ENCODE measurements at places on chromosomes 7 and 10. TPM values are rescaled to one million over a fixed set of nuclear protein-coding genes. Genes with fewer than 3 reads are reported as not detected.
A peak's percentile ranks its signal among the peaks of the same experiment; 100 is the strongest.

DNA sequence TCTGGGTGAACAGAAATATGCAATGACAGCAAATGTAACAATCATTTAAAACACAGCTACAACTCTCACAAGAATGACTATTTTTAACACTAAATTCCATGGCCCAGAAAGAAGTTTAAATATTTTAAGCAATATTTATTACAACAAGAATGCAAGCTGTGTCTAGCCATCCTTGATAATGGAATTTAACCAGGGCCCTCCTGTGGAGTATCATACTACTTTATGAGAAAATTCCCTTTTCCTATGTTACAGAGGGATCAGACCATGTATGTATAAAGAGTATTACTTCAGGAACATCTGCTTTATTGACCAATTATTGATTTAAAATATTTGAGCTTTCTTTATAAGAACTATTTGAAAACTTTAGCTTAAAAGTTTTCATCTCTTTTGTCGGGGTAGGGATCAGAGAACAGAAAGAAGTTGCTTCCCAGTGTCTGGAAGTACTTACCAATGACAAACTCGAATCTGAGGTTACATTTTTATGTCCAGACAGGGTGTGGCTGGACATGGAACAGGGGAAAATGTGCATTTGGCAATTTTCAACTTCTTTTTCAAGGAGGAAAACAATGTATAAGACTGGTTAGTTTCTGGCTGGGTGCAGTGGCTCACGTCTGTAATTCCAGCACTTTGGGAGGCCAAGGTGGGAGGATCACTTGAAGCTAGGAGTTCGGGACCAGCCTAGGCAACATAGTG lies 48.3 kb upstream of the NRBF2 start:
- DNase-seq: no peak
- H3K4me1 ChIP-seq: peaks cover 2% of the 10 kb centered on the region
- no peak overlapping the region for H3K27ac ChIP-seq
- H3K36me3 ChIP-seq: no peaks in the 10 kb centered on the region
- no peak overlapping the region for H3K4me3 ChIP-seq

GRCh38 chr7:117008118-117008885 lies 55.0 kb downstream of the ST7 start:
- DNase-seq: no peak
- H3K4me3 ChIP-seq: no peak overlapping the region
- peaks cover 7% of the 10 kb centered on the region for H3K27me3 ChIP-seq
- no peaks in the 10 kb centered on the region for H3K36me3 ChIP-seq

GRCh38 chr10:16652154-16652553 lies 130.5 kb upstream of the C1QL3 start:
- no peak for DNase-seq
- peaks cover 2% of the 10 kb centered on the region for H3K36me3 ChIP-seq
- H3K4me3 ChIP-seq: no peak overlapping the region
- no peaks in the 10 kb centered on the region for H3K27me3 ChIP-seq

DNA sequence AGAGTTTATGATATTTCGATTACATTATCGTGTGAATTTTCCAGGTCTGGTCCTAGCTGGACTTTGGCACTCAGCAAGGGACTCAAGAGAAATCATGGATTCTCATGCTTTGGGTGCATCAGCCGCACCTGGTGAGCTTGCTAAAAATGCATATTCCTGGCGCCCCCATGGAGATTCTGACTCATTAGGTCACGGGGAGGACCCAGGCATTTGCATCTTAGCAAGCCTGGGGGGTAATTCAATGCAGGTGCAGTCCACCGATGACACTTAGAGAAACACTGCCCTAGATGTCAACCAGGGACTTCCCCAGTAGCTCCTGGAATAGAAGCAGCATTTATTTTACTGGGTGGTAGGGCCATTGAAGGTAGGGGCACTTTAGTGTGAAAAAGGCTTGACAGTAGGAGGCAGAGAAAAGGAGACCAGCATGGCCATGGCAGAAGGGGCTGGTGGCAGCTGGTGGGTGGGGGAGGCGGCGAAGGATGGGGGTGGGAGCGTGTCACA lies 29.9 kb upstream of the PDCD4 start:
- H3K36me3 ChIP-seq: no peaks in the 10 kb centered on the region
- H3K4me3 ChIP-seq: no peak overlapping the region
- no peak overlapping the region for H3K27ac ChIP-seq
- H3K27me3 ChIP-seq: no peaks in the 10 kb centered on the region
- DNase-seq: peak; percentile 51
- H3K4me1 ChIP-seq: peaks cover 25% of the 10 kb centered on the region

DNA sequence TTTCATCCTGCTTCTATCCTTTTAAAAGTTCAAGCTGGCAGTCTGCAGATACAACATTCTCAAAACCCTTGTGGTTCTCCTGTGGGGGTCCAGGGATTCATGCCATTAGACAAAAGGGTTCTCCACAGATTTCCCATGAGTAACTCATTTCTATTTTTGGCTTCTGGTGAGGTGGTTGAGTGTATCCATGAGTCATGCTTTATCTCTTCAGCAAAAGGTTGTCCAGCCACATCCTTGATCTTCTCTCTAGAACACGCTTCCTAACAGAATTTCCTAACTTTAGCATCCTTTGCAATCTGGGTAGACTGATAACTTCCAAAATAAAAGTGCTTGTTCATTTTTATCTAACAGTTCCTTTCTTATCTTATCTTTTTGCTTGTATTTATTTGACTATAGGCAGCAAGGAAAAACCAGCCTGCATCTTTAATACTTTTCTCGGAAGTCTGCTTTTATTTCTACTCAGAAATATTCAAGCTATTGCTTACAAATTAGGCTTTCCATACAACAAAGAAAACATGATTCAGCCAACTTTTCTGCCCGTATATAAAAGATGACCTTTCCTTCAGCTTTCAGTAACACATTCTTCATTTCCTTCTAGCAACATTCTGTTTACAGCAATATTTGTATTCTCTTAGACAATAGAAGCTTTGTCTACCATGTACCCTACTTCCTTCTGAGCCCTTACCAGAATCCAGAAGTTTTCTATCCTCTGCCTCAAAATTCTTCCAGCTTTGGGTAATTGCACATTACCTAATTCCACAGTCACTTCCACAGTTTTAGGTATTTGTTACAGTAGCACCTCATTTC lies 79.3 kb upstream of the IL6 start:
- H3K36me3 ChIP-seq: peaks cover 22% of the 10 kb centered on the region
- no peaks in the 10 kb centered on the region for H3K4me1 ChIP-seq
- no peak overlapping the region for H3K27ac ChIP-seq
- peaks cover 26% of the 10 kb centered on the region for H3K27me3 ChIP-seq
- no peak overlapping the region for H3K4me3 ChIP-seq
- no peak for DNase-seq

The COL1A2 gene
- total RNA-seq: not detected

All from activated CD4-positive, alpha-beta memory T cell treated with anti-CD3 and anti-CD28 coated beads for 36 hours (primary cell).